ENCODE measurements at places on chromosomes 1 and 21.
A peak's percentile ranks its signal among the peaks of the same experiment; 100 is the strongest.

- no peak for DNase-seq
These were observed 99.6 kb downstream of the DENND1B start for GRCh38 chr1:197675583-197676208.

DNA sequence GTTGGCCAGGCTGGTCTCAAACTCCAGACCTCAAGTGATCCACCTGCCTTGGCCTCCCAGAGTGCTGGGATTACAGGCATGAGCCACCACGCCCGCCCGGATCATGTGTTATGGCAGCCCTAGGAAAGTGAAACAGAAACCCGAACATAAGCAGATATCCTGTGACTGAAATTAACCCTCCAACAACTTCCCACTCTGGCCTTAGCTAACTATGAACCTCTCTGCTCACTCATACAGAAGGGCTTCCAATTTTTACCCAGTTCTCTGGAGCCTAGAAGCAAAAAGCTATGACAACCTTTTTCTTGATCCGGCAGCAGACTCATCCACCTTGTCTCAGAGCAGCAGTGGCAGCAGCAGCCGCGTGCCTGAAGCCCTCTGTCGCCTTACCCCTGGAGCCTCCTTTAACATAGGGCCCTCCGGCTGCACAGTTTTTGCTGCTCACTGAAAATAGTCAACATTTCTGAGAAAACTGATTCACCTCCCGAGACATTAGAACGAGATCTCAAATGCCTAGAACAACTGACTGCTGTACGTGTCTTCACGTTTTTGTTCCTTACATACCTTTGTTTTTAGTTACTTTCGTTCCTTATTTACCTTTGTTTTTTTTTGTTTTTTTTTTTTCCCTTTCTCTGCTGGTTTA, 9.3 kb downstream of the CBR1 start:
- no peak for DNase-seq

DNA sequence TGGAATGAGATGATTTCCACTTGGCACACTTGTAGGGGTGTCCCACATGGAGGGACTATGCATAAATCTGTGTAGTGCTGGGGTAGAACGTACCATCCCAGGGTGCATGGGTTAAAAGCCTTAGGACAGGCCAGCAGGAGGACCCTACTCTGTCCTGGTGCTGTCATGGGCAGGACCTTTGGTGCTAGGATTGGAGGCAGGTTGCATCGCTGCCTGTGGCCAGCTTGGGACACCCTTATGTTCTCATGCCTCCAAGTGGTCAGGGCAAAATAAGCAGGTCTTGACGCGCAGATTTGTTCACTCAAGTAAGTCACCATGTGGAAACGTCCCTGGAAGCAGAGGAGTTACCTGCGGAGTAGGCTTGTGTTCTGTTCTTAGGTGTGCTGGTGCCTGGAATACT, 49.5 kb upstream of the RAB3GAP2 start:
- no peak for DNase-seq

DNA sequence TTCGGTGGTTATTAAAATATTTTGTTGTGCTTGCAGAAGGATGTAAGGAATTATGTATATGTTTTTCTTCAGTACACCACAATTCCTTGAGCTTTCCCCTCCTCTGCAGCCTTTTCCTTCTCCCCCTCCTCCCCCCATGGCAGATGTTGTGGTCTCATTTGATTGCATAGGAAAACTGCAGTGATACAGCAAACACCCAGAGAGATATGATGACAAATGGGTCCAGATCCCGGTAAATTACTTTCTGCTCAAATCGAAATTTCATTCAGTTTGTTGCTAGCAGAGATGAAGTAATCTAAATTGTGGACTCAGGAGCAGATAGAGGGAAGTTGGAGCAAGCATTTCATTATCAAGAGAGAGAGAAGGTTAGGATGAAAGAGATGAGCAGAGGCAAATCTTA, 9.9 kb downstream of the LMO4 start:
- no peak for DNase-seq

- no peak for DNase-seq
These were observed 12.1 kb downstream of the LRRC8B start for GRCh38 chr1:89536555-89537341.

DNA sequence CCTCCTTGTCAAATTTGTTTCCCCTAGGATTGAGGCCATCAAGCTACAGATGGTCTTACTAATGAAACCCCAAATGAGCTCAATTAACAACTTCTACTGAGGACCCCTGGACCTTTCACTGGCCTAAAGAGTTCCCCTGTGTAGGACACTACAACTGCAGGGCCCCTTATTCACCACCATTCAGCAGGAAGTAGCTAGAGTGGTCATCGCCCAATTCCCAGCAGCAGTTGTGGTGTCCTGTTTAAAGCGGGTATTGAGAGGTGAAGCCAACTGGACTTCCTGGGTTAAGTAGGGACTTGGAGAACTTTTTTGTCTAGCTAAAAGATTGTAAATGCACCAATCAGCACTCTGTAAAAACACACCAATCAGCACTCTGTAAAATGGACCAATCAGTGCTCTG, 1466.9 kb downstream of the KCNT2 start:
- no peak for DNase-seq

DNA sequence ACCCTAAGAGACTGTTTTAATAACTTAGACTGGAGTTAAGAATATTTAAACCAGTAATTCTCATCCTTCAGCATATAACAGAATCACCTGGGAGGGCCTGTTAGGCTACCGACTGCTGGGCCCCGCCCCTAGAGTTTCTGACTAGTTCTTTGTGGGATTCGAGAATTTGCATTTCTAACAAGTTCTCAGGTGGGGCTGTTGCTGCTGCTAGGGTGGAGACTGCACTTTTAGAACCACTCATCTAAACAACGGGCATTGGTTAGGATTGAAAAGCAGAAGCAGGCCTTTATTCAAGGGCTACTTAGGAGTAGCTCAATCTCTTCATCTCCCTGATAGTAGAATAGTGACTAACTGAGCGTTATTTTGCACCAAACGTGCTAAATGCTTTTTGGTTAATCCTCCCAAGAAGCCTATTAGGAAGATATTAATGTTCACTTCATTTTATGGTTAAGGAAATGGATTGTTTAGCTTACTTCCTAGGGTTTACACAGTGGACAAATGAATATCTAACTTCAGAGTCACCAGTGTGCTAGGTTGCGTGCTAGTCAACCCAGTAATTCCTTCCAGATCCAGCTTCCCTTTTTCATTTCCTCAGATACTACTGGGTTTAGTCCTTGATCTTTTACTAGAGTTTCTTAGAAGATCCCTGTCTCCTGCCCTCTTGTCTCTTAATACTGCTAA, 31.1 kb upstream of the UAP1 start:
- DNase-seq: peak; percentile 41

- DNase-seq: no peak
These were observed 56.1 kb downstream of the HIVEP3 start for GRCh38 chr1:41862384-41863221.

- no peak for DNase-seq
These were observed 79.6 kb downstream of the SLC45A1 start for GRCh38 chr1:8397511-8397910.

- no peak for DNase-seq
These were observed 41.8 kb downstream of the S100B start for GRCh38 chr21:46562964-46563607.

- DNase-seq: no peak
These were observed 2212.8 kb downstream of the MRPL39 start for GRCh38 chr21:23394458-23394857.

DNA sequence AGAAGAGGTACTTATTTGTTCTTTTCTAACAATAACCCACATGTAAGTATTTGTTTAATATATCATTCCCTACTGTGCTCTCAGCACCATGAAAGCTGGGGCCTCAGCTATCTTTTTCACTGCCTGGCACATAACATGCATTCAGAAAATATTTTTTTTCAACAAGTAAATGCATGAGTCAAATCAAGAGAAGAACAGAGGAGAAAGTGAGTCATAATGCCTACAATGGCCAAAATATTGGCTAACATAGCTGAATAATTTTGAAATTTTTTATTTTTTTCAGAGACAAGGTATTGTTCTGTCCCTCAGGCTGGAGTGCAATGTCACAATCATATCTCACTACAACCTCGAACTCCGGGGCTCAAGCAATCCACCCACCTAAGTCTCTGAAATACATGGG, 252.2 kb upstream of the ADAMTS5 start:
- DNase-seq: no peak

GRCh38 chr1:8426996-8427395, 109.1 kb downstream of the SLC45A1 start:
- DNase-seq: no peak

GRCh38 chr21:45011426-45011825, 63.0 kb upstream of the ADARB1 start:
- no peak for DNase-seq

DNA sequence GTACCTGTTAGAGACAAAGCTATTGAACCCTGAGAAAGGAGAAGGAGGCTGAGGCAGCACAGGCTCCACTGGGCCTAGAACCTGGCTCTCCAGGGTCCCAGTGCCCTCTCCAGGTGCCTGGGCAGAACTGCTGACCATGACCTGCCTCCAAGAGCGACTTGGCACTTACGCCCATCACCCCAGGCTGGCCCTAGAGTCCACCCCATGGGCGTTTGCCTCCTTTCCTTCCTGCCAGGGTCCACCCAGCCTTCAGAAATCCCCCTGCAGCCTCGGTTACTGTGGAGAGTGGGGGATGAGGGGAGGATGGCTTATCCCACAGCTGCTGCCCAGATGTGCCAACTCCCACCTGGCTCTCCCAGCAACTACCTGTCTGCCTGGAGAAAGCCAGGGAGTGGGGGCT, 14.7 kb upstream of the C1QA start:
- DNase-seq: no peak

DNA sequence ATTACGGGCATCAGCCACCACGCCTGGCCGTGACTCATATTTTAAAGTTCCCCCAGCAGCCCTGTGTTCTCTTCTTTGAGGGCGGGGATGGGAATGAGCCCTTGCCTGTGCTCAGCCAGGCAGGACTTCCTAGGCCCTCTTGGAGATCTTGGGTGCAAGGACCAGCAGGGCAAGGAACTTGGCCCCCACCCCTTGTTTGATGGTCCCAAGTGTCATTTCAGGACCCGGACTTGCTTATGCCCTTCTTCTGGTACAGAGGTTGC, 9.3 kb downstream of the RASSF5 start:
- no peak for DNase-seq

- DNase-seq: no peak
These were observed 464 bp downstream of the PARK7 start for GRCh38 chr1:7962014-7962335.

DNA sequence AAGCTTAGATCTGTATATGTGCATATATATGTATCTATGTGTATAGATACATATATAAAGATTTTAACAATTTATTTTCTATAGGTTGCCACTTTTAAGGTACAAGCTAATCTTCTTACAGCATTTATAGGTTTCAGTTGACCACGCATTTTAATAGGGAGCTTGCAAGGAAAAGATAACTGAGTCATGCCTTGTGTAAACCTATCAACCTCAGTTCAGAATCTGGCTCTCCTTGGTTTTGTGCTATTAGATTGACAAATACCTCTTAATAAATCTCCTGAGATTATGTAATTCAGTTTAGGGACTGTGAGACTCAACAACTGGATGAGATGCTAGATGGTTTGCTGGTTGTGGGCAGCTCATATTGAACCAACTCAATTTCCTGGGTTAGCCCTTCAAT, 114.7 kb upstream of the SERBP1 start:
- no peak for DNase-seq

DNA sequence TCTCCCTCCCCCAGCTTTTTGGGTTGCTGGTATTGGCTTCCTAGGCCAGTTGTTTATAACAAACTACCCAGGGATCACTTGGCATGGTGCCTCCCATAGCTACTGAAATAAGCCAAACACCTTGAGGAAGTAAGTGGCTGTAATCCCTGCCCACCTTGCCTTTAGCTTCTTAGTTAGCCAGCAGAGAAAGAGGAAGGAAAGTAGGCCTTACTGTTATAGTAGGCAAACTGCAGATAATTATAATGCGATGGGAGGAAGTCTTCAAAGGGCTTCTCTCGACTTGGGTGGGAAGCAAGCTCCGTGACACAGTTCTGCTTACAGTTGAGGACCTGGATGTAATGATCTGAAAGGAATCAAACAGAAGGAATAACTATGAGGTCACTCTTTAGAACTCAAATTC, 8.2 kb downstream of the P3H1 start:
- DNase-seq: no peak

- DNase-seq: no peak
These were observed 208.9 kb downstream of the PBX1 start for GRCh38 chr1:164767752-164768402.

DNA sequence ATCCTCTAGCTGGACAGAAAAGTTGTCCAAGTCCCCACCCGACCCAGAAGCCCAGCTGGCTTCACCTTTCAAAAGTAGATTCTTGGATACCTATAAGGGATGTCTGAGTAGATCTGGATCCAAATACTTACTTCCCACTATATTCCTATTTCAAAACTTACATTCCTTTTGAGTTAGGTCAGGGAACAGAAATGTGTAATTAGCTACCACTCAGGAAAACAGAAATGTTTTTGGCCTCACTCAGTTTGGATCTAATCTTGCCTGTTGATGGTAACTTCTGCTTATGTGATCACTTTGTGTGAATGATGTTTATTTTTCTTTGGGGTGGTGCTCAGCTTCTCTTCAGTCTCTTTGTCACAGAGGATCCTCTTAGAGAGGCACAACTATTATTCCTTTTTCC, 814.4 kb upstream of the RGS18 start:
- DNase-seq: no peak

GRCh38 chr1:236142253-236143103, at the start of gene GPR137B:
TSS of gene GPR137B (plus strand) at chr1:236142539. CDS start at chr1:236142623, 84 bp downstream.
- DNase-seq: no peak

GRCh38 chr21:38937844-38938243, 132.1 kb downstream of the ETS2 start:
- no peak for DNase-seq

DNA sequence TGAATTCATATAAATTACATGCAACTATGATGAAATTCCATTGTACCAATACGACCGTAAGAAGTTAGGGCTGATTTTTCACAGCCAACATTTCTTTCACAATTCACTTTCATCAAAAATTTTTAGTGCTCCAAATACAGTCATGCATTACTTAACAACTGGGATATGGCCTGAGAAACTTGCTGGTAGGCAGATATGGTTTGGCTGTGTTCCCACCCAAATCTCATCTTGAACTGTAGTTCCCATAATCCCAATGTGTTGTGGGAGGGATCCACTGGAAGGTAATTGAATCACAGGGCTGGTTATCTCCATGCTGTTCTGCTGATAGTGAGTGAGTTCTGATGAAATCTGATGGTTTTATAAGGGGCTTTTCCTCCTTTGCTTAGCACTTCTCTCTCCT, 244.4 kb downstream of the AKT3 start:
- DNase-seq: no peak

DNA sequence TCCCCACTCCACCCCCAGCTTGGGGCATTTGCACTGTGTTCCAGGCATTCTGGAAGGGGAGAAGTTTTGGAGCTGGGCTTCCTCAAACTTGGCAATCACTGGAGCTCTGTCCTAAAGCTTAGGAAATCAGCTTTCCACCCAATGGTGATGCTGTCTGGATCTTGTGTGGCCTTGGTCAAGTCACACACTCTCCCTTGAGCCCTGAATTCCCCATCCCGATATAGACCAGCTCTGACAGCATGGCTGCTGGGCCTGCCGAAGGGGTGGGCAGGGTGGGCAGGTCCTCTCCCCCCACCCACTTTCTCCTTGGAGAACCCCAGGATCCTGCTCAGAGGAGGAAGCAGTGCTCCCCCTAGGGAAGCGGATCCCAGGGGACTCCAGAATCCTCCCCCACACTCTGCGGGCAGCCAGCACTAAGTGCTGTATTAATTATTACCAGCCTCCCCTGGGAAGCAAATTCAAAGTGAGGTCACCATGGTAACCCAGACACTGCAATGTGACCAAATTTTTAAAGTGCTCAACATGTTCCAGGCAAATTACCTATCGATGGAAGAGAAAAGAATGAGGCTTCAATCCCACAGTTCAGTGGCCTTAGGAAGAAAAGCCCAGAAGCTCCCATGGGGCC, 21.3 kb upstream of the LDLRAP1 start:
- DNase-seq: no peak
